Aorta (tissue), 5 donors: ENCODE measurements at places on chromosomes 5 and 9. TPM values are rescaled to one million over a fixed set of nuclear protein-coding genes. Genes with fewer than 3 reads are reported as not detected.

CDC25C gene
- total RNA-seq = not detected

TLX3 gene
- total RNA-seq = not detected

SLC25A2 gene
- 0.69 TPM for total RNA-seq

ARID3C gene
- total RNA-seq = not detected

QRFP gene
- not detected for total RNA-seq

SPATA31A3 gene
- not detected for total RNA-seq

IL4 gene
- not detected for total RNA-seq
